ENCODE measurements at places on chromosomes 13 and 19.

- no peak for DNase-seq
Measured at GRCh38 chr13:41246969-41247680, 16.3 kb downstream of the MTRF1 start.

- no peak for DNase-seq
Measured at GRCh38 chr13:79780240-79780639, 299.3 kb downstream of the NDFIP2 start.

DNA sequence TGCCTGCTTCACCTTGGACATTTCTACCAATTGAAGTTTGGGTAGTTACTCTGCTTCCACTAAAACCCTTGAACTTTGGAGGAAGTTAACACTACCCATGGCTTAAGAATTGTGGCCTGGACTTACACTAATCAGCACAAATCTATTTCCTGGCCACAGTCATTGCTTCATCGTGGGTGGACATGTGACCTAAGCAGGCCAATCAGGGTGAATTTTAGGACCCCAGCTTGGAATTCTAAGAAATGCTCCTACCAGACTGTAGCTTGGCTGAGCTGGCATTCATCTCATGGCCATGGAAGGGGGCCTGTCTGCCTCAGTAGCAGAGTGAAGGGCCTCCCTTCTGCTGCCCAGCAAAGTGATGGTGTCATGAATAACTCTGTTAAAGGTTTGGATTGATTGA, 58.3 kb upstream of the SLC15A1 start:
- no peak for DNase-seq

DNA sequence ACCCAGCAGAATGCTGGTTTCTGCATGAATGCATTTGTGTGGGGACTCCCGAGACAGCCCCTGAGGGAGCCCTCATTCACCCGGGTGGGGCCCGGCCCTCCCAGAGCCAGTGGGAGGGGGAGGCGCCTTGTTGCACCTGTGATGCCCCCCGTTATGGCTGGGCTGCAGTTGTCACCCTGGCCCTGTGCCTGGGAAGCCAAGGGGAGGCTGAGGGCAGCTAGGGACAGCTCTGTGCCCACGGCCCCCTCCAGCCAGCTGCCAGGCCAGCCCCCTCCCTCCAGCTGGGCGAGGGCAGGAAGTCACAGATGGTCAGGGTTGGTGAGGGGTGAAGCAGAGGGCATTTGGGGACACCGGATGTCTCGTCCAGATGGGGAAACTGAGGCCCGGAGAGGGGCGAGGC, 26.1 kb downstream of the NFIC start:
- DNase-seq, result no peak

DNA sequence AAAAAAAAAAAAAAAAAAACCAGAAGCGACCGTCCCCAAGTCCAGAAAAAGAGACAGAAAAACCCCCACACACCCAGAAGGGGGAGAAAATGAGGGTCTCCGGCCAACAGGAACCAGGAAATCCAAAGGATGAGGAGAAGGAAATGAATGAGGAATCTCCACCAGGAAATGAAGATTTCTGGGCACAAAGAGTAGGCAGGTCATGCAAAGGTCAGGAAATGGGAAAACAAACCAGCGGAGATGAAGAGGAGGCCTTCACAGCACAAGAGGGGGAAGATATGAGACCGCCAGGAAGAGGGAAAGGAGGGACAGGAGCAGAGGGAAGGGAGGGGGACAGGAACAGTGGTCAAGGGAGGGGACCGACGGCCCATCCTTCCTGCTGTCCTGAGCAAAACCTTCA, 5.8 kb downstream of the TEAD2 start:
- DNase-seq, result no peak

GRCh38 chr13:87172166-87172835, 498.9 kb upstream of the SLITRK5 start:
- no peak for DNase-seq

All from stimulated activated CD8-positive, alpha-beta memory T cell treated with anti-CD3 and anti-CD28 coated beads, Interleukin-7, amount 100 ng/mL, for 1 hour (primary cell).